ENCODE measurements at places on chromosomes 4 and X. TPM values are rescaled to one million over a fixed set of nuclear protein-coding genes. Genes with fewer than 3 reads are reported as not detected.

GRCh38 chrX:64570204-64570603 is 175.0 kb upstream of the MTMR8 start:
- DNase-seq = no peak

- no peak for DNase-seq
Measured at GRCh38 chrX:47518144-47518543, 35.1 kb upstream of the ZNF41 start.

The CBLL2 gene
- not detected for total RNA-seq

DNA sequence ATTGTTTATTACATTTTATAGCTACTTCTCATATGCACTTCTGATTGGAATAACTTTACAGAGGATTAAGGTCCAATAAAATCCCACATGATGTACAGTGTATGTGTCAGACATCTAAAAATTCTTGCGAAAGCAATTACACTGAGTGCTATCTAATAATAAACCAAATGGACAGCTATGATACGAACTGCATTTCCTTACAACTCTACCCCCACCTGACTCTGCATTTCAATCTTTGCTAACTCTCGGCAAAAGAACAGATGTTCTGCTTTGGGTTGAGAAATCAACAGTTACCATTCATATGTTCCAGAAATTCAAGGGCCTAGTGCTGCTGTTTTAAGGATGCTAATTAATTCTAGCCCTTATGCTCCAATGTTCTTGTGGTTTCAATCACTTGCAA is 287.9 kb upstream of the NOCT start:
- DNase-seq = no peak

The ASIC5 gene
- total RNA-seq = not detected

The PABPC1L2A gene
- not detected for total RNA-seq

The ASMT gene
- not detected for total RNA-seq

The EDA gene
- total RNA-seq = 4.0 TPM

The NDST3 gene
- not detected for total RNA-seq

- no peak for DNase-seq
Measured at GRCh38 chr4:95114521-95114920, 356.8 kb downstream of the BMPR1B start.

GRCh38 chr4:3231471-3231870 is 17.5 kb upstream of the MSANTD1 start:
- no peak for DNase-seq

The CXXC4 gene
- 0.12 TPM for total RNA-seq

DNA sequence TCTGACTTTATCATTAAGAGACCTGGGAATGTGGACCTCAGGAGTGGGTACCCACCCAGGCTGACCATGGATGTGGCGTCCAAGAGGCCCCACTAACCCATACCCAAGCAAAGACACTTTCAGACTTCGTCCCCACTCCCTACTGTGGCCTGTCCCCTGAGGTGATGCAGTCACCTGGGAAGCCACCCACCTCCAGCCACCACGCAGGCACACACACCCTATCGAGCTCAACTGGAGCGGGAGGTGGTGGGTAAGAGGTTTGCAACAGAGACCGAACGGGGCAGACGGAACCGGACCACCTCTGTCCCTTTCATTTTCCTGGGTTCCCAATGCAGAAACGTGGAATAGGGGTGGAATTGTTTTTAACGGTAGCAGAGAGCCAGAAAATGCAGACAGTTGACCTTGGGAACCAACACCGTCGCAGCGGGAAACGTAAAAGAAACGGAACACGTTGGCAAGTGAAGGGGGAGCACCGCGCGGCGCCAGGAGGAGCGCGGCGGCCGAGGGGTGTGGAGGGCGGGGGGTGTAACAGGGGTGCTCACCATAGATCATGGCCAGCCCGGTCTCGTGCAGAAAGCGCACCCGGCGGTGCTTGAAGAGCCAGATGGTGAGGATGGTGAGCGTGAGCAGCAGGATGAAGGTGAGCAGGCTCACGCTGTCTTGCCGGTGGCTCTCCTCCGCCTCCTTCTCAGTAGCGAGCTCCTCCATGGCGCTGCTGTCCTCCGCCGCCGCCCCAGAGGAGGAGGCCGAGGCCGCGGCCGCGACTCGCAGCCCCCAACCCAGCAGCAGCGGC is 559 bp downstream of the SLC9A7 start:
- no peak for DNase-seq

DNA sequence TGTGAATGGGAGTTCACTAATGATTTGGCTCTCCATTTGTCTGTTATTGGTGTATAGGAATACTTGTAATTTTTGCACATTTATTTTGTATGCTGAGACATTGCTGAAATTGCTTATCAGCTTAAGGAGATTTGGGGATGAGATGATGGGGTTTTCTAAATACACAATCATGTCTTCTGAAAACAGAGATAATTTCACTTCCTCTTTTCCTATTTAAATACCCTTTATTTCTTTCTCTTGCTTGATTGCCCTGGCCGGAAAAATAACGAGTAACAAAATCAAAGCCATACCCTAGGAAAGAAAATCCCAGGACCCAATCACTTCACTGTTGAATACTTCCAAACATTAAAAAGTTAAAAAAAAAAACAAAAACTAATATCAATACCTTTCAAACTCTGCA is 67.7 kb upstream of the UGT2B4 start:
- no peak for DNase-seq

The AGTR2 gene
- not detected for total RNA-seq

DNA sequence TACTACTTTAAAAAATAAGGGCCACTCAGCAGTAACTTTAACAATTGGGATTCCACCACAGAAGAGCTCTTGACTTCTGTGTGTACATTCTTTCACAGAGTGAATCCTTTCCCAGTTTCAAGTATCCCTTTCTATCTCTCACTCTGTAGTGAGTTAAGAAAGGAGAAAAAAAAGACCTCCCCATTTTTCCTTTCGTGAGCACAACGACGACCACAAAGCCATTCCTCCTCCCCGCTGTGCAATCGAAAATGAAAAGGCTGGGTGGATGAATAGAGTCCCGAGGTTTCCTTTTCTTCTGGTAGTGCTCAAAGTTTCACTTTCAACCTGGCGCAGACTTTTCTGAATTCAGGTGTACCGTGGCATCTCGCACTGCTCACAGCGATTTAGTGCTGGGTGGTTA is 58.0 kb downstream of the TAB3 start:
- DNase-seq = peak; percentile 19

- no peak for DNase-seq
Measured at GRCh38 chrX:124194901-124195300, 137.6 kb upstream of the TEX13D start.

- DNase-seq = no peak
Measured at GRCh38 chrX:133819546-133819945, 165.8 kb downstream of the GPC3 start.

The ZDHHC15 gene
- 0.47 TPM for total RNA-seq
